ENCODE measurements at places on chromosomes 5 and 9.
A peak's percentile ranks its signal among the peaks of the same experiment; 100 is the strongest.

DNA sequence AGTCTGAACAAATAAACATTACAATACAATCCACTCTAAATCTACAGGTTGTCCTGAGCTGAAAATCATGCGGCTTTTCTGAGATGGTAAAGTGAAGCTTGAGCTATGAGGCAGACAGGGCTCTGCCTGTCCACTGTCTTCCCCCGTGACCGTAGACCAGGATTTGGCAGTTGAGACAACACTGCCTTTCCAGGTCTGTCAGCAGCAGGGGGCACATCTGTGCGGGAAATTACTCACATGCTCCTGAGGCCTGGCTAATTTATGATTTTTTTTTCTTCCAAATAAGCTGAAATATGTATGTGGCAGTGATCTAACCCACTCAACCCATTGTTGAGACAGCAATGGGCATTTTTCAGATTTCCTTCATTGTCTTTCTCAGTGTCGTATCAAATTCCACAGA is 307.9 kb downstream of the FBXL7 start:
- peak; percentile 58 for DNase-seq

DNA sequence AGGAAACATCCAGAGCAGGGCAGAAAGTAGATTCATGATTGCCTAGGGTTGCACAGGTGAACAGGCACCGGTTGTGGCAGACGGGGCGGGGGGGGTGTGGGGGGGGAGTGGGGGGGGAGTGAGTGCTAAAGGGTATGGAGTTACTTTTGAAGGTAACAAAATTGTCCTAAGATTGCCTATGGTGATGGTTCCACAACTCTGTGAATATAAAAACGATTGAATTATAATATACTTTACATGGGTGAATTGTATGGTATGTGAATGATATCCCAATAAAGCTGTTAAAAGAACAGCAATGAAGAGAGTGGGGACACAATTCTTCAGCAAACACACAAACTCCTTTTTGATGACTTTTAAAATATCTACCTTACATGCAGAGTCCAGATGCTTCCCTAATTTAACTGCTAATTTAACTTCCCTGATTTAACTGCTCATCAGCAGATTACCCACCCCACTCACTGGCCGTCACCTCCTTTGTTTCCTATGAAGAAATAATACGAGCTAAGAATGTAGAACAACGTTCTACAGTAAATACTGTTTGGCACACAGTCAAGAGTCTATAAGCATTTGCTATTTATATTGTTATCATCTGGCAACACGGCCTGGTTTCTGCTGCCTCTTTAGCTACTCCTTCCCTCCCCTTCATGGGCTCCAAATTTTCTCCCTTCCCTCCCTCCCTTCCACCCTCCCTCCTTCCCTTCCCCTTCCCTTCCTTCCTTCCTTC is 83.5 kb downstream of the PTCH1 start:
- no peak for DNase-seq

- DNase-seq, result no peak
Observed at GRCh38 chr5:122702524-122702875, 72.4 kb upstream of the SNX2 start.

DNA sequence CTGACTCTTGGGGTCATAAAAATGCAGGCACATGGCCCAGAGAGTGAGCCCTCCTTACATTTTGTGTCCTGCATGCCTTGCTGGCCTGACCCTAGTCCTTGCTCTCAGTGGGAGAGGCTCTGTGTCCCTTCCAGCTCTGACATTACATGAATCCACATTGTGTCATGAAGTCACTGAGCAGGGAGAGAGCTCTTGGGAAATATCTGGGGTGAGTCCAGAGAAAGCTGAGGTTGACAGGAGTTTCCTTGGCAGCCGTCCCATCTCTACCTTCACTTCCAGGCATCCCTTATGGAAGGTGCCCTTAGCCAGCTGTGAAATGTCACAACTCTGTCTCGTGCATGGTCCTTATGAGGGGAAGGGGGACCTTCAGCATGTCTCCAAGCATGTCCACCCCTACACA is 41.0 kb downstream of the FAT2 start:
- DNase-seq, result no peak

- peak; percentile 82 for DNase-seq
Observed at GRCh38 chr5:5497152-5497788, 74.8 kb downstream of the ICE1 start.

DNA sequence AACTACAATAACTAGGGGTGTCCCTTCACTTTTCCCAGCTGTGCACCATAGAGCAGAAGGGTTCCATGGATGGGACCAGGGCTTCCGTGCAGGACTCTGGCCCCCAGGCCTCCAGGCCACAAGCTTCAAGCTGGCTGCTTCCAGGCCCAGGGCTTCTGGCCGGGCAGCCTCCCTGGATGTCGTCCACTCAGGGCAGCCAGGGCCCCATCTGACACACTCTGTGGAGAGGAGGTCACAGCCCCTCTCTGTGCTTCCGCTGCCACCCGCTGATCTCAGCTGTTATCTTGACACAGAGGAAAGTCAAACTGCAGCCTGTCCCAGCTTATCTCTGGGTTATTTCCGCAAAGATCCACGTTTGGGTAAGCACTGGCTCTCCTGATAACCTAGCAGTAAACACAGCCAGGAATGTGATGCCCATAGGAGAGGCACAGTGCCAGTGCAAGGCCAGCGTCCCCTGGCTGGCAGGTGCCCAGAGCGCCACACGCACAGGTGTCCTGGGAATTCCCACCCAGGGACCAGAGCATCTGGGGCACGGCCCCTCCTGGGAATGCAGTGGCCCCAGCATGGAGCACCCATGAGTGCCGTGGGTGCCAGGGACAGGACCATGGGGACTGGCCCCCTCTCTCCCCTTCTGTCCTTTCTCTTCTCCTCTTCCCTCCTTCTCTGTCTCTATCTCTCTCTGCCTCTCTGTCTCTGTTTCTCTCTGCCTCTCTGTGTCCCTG is 15.6 kb upstream of the SLC6A19 start:
- DNase-seq, result peak; percentile 23

Data from dorsolateral prefrontal cortex (tissue), 122 donors.